AG09319 (cell line): ENCODE measurements at places on chromosomes 5 and 9.

- no peak for DNase-seq
These were observed 20.6 kb downstream of the ELL2 start for GRCh38 chr5:95940758-95941682.

- DNase-seq: no peak
These were observed 2.9 kb upstream of the C7 start for GRCh38 chr5:40906351-40906751.

DNA sequence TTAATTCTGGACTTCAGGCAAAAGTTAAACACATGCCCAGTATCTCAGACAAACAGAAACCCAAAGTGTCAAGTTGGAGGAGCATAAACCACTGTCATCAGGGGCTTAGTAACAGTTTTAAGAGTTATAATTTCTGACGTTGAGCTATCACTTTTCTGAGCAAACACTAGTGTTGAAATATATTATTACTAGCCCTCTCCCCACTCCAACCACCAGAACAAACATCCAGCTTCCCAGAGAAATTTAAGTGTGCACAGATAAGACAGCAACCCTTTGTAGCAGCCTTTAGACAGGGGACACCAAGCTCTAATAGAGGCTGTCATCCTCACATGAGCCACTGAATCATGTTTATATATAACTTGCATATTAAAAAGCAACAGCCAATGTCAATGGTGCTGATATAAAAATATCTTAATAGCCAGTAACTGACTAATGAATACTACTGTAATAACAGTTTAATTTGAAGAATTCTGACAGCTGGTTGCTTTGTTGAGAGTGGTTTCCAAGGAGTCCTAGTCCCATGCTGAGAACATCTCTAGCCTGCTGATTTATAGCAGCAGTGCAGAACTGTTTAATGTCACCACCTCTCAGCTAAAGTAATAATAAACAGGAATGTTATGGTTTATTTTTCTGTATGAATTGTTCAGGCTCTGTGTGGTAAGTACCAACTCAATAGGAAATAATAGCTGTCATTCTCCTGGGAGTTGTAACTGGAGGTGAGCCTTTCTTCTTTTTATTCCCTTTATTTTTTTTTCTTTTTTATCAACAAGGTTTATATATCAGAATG is 528.7 kb upstream of the ZNF608 start:
- no peak for DNase-seq

DNA sequence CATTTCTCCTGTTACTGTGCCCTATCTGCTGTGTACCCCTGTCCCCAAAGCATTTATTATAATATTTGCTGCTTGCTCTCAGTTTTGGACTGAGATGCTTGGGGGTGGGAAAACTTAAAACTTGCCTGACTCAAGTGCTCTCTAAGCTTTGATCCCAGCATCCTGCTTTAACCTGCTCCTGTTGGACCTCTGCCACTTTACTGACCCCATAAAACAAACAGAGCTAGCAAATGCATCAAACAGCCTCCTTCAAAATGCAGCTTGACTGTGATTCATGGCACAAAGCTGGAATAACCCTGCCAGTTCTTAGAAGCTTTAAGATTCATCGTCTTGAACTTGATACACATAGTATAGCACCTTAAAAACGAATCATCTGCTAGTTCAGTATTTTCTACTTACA is 212.5 kb downstream of the DEPDC1B start:
- DNase-seq: no peak

DNA sequence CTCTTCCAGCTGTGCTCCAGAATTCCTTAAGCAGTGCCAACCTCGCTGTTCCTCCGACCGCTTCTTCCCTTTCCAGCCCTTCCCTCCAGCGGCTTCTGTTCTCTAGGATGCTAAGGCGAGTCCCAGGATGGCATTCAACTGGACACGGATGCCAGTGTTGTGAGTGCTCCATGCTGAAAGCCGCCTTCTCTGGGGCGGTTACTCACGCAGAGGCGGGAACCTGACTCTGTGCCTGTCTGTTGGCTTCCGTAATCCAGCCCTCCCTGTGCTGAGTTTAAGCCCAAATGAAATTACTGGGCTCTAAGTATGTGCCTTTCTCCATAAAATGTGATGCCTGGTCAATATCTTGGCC is 20.2 kb downstream of the COL5A1 start:
- peak; percentile 63 for DNase-seq
